ENCODE measurements at places on chromosomes 4 and X.

- no peak for DNase-seq
Measured at GRCh38 chr4:94455081-94455480, 3.3 kb downstream of the PDLIM5 start.

DNA sequence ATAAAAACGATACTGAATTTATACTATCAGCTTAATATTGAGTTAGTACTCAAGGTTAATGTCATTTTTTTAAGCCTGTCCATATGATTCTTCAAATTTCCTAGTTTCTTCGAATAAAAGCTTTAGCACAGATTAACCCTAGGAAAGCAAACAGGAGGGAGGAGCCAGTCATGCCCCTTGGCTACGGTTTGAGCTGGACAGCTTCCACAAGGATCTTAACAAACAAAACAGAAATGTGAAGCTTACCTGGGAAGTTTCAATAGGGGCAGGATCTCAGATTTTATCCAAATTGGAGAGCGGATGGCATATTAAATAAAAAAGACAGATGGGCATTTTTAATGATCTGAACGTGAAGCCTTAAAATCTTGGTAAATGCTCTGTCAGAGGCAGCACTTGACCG, 2.3 kb downstream of the NWD2 start:
- DNase-seq, result no peak

DNA sequence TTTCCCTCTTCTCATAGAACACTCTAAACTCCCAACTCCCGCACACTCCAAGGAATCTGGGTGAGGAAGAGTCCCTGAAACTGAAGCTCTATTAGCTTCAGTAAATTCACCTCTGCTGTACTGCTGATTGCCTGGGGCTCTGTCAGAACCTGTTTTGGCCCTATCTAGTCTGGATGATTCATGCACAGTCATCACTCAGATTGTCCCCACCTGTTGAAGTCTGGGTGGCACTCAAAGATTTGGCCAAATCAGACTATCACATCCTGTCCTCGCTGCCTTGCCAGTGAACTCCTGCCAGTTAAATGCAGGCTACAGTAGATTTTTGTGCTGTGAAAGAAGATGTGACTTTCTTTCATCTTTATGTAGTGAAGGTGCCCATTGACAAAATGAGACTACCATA, 63.5 kb upstream of the EMCN start:
- DNase-seq, result no peak

- DNase-seq, result peak; percentile 66
Measured at GRCh38 chrX:150200820-150201287, 162.3 kb upstream of the MAMLD1 start.

DNA sequence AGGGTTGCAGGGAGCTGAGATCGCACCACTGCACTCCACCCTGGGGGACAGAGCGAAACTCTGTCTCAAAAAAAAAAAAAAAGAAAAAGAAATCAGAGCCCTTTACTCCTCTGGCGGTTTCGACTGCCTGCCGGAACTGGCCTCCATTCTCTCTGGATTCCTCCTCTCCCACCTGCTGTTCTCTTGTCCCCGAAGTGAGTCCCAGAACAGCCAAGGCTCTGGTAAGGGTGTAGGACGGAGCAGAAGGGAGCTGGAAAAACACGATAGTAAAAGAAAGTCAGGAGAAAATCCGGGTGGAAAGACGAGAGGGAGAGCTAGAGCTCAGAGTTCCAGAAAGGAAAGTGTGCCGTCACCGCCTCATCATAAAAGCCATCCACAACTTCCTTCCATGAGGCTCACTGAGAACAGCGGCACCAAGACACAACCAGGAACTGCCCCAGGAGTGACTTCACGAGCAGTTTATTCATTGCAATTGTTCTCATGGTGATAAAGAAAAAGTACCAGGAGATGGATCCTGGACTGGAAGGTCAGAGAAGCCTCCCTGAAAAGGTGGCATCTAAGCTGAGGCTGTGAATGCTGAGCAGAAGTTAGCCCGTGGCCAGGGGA, 12.3 kb downstream of the TLR3 start:
- no peak for DNase-seq

DNA sequence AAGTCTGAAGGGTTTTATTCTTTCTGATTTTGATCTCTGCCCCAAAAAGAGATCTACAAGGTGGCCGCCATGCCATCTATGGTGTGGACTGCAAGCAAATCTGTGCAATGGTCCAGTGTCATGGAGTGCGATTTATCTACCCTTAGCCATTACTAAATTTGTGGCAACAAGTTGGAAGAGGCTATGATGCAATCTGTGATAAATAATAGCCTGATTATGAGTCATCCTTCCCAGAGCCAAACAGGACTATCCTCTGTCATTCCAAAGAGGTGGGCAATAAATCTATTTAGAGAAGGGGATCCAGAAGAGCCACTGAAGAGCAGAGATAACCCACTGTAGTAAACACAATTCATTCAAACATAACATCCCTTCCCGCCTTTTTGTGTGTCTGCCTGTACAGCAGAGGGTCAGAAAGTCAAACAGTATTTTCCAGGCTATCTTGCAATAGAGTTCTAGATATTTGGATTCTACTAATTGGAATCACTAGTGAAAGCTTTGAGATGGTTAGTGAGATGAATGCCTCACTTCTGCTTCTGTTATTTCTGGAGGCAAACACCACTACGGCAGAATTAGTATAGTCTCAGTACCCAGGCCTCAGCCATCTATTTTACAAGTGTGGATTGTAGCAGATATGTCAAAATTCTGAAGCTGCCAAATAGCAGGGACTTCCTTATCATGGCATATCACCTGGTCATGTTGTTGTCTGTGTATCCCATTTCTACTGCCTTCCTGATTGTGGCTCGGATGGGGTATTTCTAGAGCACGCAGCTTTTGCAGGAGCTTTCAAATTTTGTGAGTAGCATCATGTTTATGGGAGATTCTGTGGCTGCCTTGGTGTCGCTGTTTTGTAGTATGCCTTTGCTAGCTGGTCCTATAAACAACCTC, 192.0 kb downstream of the SMIM20 start:
- no peak for DNase-seq

GRCh38 chrX:126551306-126551705, 1.3 kb downstream of the DCAF12L1 start:
- no peak for DNase-seq

DNA sequence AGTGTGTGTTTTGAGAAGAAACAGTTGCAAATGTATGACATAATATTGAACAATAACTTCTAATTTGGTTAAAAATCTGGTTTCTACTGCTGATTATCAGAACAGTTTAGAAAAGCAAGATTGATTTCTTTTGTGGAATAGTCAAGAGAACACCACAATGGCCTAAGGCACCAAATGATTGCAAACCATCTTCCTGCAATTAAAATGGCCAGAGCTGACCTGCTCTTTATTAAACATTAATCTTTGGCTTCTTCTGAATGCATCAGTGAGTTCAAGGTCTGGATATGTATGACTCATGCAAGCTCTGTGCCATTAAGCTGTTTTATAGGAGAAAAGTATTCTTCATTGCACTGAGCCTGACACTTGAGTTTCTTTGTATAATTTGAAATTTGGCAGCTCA, 107.8 kb upstream of the PDHA2 start:
- no peak for DNase-seq

GRCh38 chrX:1592470-1593142, 1.2 kb downstream of the AKAP17A start:
- DNase-seq, result peak; percentile 29

GRCh38 chr4:25773358-25773757, 89.4 kb downstream of the SEL1L3 start:
- no peak for DNase-seq

- no peak for DNase-seq
Measured at GRCh38 chrX:12751887-12752286, 39.3 kb upstream of the PRPS2 start.

DNA sequence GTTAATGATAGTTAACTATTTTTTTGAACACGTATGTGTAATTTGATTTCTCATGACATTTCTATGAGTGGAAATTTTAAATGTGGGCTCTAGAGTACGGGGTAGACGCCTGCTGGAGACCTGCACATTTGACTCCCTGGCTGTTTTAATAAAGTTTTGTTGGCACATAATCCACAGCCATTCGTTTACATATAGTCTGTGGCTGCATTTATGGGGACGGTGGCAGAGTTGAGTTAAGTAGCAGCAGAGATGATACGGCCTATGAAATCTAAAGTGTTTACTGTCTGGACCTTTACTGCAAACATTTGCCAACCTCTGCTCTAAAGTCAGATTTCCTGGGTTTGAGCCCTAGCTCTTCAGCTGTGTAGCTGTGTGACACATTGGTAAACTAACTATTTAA, 118.8 kb downstream of the CHRNA9 start:
- no peak for DNase-seq

- no peak for DNase-seq
Measured at GRCh38 chrX:38817004-38817703, 15.9 kb downstream of the MID1IP1 start.

DNA sequence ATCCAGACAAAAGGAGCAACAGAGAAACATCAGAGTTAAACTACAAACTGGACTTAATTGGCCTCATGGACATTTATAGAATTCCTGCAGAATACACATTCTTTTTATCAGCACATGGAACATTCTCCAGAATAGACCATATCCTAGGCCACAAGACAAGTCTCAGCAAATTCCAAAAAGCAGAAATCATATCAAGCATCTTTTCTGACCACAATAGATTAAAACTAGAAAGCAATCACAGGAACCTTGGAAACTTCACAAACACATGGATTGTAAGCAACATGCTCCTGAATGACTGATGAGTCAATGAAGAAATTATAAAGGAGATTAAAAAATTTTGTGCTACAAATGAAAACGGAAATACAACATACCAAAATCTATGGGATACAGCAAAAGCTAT, 526.7 kb downstream of the PCDH7 start:
- DNase-seq, result no peak

DNA sequence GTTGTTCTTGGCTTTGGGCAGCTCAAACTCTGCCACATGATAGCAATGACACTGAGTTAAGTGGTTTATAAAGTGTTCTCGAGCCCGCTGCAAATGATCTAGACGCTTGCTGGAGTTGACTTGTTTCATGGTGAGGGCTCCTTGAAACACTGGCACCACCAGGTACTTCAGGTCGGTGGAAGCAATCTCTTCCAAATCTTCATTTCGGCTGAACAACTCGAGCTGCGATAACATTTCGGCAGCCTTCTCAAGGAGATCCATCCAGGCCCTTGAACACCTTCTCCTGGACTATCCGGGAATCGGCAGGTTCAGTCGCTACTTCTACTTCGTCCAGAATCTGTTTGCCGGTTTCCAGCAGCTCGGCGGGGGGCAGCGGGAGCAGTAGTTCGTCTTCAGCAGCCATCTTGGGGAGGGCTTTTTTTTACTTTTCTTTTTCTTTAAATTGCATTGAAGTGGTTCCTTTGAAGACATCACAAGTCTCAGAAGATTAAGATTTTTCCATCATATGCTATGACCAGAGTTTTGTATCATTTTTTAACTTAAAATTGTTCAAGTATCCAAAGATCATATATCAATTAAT, 28.0 kb downstream of the HNRNPDL start:
- no peak for DNase-seq

DNA sequence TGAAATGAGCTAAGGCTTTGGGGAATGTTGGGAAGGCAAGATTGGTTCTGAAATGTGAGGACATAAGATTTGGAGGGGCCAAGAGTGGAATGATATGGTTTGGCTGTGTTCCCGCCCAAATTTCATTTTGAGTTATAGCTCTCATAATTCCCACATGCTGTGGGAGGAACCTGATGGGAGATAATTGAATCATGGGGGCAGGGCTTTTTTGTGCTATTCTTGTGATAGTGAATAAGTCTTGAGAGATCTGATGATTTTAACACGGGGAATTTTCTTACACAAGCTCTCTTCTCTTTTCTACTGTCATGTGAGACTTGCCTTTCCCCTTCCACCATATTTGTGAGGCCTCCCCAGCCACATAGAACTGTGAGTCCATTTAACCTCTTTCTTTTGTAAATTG, 157.6 kb upstream of the C1QTNF7 start:
- no peak for DNase-seq

Data from activated CD4-positive, alpha-beta T cell treated with anti-CD3 and anti-CD28 coated beads, Interleukin-2, amount 50 U/mL, for 48 hours (primary cell).